NCI-H1694 treated with DMSO at 0.1 percent for 48 hours (cell line): ENCODE measurements at places on chromosomes 2 and 18.
A peak's percentile ranks its signal among the peaks of the same experiment; 100 is the strongest.

- DNase-seq: no peak
These were observed 196.1 kb upstream of the MYT1L start for GRCh38 chr2:2527148-2527547.

DNA sequence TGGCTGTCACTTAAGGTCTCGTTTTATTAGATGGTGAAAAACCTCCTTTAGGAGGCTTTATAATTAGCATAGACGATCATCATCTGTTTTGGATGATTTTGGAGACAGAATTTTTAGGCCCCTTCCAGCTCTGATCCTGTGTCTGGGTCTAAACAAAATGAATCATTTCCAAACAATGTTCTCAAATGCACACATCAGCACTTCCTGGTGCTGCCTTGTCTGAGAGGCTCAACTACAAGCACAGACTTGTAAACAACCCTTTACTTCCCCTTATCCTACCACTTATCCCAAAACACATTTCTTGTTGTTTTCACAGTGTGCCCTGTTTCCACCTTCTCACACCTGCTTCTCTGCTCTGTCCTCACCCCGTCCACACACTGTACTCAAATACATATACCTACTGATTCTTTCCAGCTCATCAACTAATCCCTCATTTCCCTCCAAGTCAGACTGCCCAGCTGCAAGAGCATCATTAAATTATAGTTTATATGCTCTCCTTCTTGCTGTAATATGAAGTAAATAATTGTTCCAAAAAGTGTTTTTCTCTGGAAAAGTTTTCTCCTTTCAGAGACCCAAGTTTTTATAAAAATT is 71.2 kb upstream of the COL3A1 start:
- no peak for DNase-seq

DNA sequence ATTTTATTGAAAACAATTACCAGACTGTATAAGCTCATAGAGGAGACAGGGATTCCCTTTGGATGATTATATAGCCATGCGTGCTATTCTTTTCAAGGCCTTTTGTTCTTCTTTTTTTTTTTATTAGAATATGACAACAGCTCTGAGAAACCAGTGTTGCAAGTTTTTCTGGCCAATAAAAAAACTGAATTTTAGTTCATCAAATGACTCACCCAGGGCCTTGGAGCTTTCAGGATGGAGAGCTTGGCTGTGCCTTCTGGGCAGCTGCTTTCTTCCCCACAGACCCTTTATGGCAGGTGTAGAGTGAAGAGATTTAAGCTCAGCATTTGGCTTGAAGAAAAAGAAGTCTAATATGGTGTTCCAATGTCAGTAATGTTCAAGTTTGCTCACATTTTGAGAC is 497.9 kb upstream of the FANCL start:
- no peak for DNase-seq

GRCh38 chr2:33321876-33322483 is 154.5 kb upstream of the RASGRP3 start:
- DNase-seq: no peak

DNA sequence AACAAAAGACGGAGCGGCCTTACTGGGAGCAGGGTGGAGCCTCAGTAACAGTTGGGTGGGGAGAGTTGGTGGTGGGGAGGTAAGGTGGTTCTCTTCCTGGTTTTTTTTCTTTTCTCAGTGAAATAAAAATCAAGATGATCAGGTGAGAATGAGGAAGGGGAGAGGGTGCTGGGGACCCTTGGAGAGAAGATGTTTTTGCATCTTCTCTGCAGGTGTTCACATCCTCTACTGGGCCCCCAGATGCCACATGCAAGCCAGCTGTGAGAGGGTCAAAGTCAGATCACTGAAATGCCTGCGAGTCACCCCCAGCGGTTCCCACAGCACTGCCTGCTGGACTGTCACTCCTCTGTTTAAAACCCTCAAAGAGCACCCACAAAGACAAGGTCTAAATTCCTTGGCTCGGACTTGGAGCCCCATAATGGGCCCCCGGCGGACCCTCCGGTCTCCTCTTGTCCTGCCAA is 69.8 kb upstream of the FHL2 start:
- no peak for DNase-seq

- DNase-seq: no peak
These were observed 600.0 kb downstream of the SLC4A3 start for GRCh38 chr2:220227266-220227920.

- DNase-seq: no peak
These were observed 324.6 kb downstream of the RBM43 start for GRCh38 chr2:150937030-150937429.

DNA sequence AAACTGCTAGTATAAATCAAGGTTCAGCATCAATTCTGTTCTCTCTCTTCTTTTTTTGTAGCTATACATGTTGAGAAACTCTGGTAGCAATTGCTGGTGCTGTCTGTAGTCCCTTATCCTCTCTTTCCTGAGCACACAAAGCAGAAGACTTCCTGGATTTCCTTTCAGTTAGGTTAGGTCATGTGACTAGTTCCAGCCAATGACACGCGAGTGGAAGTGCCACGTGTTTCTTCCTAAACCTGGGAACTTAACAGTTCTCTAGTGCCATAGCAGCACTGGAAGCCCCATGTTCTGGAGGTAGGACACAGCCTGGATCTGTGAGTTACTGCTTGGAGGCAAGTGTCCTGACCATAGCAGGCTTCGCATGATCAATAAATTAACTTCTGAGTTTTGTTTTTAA is 125.9 kb downstream of the PLA2R1 start:
- no peak for DNase-seq

DNA sequence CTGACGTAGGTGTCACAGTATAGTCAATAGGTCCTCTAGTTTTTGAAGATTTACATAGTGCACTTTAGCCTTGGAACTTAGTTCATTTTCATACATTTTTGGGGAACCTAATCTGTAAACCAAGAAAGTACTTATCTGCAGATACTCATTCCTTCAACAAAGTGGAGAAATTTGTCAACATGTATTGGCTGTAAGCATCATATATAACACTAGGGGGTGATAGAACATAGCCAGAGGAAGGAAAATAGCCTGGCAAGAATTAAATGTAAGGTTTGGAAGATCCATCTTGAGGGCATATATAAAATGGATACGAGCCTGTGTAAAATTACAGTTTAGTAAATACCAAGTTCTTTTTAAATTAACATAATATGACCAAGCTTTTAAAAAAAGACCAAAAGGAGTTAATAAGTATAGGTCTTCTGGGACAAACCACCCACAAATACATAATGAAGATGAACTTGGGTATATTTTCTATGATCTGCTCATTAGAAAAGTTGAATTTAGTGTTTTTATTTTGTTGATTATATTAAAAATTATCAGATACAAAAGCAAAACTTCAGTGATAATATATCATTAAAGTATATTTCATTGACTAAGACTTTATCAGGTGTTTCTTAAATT is 18.2 kb downstream of the RPL37A start:
- peak; percentile 85 for DNase-seq

DNA sequence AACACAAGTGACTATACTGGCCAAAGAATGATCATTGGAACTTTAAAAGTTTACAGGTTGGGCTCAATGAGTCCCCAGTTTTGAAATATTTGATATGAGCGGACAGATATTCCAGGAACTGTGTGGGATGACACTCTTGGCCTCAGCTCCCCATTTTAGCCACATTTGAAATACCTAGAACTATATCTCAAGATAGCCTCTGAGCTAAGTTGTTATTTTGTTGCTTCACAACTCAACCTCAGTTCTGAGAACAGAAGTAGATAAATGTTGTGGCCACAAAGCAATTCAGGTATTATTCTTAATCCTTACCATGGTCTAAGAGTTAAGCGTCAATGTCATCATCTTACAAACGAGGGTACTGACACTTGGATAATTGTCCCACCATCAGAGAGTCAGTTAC is 172.2 kb upstream of the SETBP1 start:
- DNase-seq: no peak

DNA sequence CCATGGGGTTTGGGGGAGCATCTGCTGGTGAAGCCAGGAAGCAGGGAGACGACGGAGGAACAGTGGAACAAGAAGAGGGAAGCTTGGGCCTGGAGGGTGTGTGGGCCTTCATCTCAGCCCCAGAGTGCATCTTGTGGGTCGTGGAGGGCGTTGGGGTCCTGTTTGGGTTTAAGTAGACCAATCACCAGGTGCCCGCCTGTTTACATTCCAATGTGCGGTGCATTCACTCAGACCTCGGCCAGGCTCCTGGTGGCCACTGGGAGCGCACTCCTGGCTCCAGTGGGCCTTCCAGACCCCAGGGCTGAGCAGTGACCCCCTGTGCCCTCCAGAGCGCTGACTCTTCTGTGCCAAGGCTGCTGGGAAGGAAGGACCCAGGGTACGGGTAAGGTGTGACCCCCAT is 293.7 kb downstream of the NDUFA10 start:
- no peak for DNase-seq

- no peak for DNase-seq
These were observed 13.6 kb downstream of the SH3RF3 start for GRCh38 chr2:109142416-109143210.

DNA sequence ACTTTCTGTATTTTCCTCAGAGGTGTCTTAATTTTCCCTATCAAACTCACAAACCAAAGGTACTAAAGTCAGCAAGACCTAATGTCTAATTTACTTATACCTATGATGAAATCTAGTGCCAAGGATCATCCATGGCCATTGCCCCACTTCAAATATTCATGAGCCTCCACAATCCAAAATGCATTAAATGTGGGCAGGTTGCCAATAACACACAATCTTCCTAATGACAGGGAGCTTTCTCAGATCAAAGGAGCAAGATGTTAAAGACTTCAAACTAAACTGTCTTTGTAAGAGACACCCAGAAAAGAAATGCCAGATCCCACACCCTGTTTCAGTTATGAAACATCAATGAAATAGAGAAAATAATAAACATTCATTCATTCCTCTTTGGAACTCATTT is 143.2 kb downstream of the TMEFF2 start:
- DNase-seq: no peak

DNA sequence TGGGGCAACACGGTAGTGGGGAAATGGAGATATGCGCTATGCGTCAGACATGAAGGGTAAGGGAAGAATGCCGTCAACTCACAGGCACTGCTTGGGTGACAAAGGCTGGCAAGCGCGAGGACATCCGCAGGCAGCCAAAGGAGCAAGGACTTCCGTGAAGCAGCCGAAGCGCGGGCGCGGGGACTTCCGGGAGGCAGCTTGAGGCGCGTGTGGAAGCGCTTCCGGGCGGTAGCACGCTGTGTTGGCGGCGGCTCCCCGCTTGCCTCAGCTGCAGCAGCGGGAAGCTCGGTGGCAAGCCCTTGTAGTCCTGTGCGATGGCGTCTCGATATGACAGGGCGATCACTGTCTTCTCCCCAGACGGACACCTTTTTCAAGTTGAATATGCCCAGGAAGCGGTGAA is at the start of gene PSMA8:
Gene PSMA8, plus strand, starts transcription at position 218 of the 400 bp plus-strand sequence. Its CDS starts 97 bp downstream, at position 315.
- DNase-seq: no peak

GRCh38 chr2:136389809-136390208 is 271.9 kb upstream of the CXCR4 start:
- DNase-seq: no peak

GRCh38 chr2:101307950-101308431 is 510 bp downstream of the RNF149 start:
- no peak for DNase-seq

DNA sequence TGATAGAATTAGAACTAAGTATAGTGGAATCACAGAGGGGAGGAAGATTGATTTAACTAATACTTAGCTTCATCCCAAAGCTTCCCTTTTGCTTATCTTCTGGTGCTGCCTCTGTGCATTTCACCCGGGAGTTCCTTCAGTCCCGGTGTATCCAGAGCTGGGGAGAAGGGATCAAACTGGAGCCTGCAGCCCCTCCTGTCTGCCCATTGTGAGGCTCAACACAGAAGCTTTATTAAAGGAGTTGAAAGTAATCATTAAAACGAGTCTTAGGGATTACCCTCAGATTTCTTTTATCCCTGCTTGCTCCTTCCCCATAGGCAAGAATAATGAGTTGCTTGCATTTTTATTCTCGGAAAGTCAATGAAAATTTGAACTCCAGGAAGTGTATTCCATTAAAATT is 739.7 kb upstream of the DDX18 start:
- DNase-seq: no peak

DNA sequence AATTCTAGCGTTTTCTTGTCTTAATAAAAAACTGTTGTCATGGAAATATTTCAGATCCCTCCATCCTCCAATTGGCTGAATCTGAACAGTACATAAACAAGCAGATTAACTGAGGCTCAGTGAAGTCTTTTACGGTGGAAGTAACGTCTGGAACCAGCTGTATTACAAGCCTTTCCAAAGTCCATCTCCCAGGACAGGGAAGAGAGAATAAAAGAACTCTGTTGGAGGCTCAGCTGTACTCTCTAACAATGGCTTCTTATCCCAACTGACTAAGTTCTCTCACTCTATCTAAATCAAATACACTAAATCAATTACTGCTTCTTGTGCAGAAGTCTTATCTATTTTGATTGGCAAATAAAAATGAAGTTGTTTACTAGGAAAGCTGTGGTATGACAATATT is 19.9 kb upstream of the NEDD4L start:
- no peak for DNase-seq

GRCh38 chr2:15579641-15580040 is 12.0 kb upstream of the DDX1 start:
- no peak for DNase-seq

DNA sequence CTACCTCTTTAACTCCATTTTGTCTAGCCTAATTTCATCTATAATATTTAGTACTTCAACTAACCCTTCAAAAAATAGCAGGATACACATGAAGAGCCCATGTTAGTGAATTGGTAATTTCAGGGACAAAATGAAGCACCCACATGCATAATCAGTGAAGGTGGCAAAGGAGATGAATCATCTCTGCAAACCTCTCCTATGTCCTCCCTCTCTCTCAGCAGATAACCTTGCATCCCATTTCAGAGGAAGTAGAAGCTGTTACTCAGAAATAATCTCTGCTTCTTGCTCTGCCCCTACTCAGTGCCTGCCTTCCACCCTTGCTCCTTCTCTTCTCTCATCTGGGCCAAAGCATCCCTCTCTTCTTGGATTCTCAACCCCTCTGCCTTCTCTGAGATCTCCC is 60.2 kb upstream of the CAVIN2 start:
- no peak for DNase-seq

DNA sequence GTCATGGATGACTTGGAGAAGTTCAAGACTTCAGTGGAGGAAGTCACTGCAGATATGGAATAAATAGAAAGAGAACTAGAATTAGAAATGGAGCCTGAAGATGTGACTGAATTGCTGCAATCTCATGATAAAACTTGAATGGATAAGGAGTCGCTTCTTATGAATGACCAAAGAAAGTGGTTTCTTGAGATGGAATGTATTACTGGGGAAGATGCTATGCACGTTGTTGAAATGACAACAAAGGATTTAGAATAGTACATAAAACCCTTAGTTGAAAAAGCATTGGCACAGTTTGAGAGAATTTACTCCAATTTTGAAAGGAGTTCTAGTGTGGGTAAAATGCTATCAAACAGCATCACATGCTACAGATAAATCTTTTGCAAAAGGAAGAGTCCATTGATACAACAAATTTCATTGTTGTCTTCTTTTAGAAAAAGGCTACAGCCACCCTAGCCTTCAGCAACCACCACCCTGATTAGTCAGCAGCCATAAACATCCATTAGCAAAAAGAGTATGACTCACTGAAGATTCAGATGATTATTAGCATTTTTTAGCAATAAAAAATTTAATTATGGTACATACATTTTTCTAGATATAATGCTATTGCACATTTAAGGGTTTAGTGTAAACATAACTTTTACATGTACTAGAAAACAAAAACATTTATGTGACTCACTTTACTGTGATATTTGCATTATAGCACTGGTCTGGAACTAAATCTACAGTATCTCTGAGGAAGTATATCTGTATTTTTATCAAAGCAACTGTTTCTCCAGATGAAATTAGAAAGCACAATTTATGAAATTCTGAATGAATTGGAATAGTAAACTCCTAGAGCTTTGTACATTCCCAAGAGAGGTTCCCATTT is 110.5 kb upstream of the TACR1 start:
- DNase-seq: no peak

- DNase-seq: no peak
These were observed 115.3 kb downstream of the FHOD3 start for GRCh38 chr18:36412778-36413177.
